ENCODE measurements at places on chromosomes 2 and 18. TPM values are rescaled to one million over a fixed set of nuclear protein-coding genes. Genes with fewer than 3 reads are reported as not detected.

OR6B2 gene
- not detected for total RNA-seq

LCT gene
- total RNA-seq, result not detected

FECH gene
- total RNA-seq, result 20.7 TPM

PTPRN gene
- 9.8 TPM for total RNA-seq

NCKAP5 gene
- under 0.01 TPM for total RNA-seq

GULP1 gene
- total RNA-seq, result 27.9 TPM

STARD6 gene
- total RNA-seq, result 0.15 TPM

RAB6C gene
- total RNA-seq, result not detected

FKBP7 gene
- 42.5 TPM for total RNA-seq

CPLX4 gene
- not detected for total RNA-seq

FKBP1B gene
- total RNA-seq, result 16.8 TPM

FAM161A gene
- 3.4 TPM for total RNA-seq

PPP1R1C gene
- total RNA-seq, result 0.15 TPM

ACMSD gene
- total RNA-seq, result not detected

IL1RL1 gene
- total RNA-seq, result 0.17 TPM

IGFBP5 gene
- 13.7 TPM for total RNA-seq

KCTD1 gene
- total RNA-seq, result 9.6 TPM

GCKR gene
- total RNA-seq, result 0.34 TPM

TLX2 gene
- 0.34 TPM for total RNA-seq

LOXHD1 gene
- not detected for total RNA-seq

PTPRM gene
- total RNA-seq, result 15.8 TPM

CHRND gene
- not detected for total RNA-seq

RAB27B gene
- total RNA-seq, result 1.3 TPM

NETO1 gene
- 0.74 TPM for total RNA-seq

ABCG8 gene
- total RNA-seq, result not detected

THSD7B gene
- total RNA-seq, result not detected

KCNK3 gene
- total RNA-seq, result not detected

PAX8 gene
- 0.17 TPM for total RNA-seq
